A172 (cell line): ENCODE measurements at places on chromosomes 13 and 19.

GRCh38 chr13:77815330-77815729, 103.3 kb downstream of the EDNRB start:
- no peak for DNase-seq

DNA sequence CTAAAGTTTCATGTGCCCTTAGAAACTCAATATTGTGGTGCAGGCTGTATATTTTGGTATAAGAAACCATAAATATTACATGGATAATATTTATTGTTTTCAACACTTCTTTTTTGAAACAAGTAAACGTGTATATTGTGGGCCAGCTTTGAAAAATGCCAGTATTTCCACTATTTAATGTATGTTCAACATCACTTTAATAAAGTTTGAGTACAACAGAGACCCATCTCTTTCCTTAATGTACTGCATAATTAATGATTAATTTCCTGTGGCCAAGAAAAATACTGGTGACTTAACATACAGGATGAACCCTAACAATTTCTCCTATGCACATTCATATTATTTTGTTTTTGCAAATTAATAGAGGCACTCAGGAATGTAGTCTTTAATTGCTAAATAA, 2891.5 kb downstream of the PCDH9 start:
- no peak for DNase-seq

DNA sequence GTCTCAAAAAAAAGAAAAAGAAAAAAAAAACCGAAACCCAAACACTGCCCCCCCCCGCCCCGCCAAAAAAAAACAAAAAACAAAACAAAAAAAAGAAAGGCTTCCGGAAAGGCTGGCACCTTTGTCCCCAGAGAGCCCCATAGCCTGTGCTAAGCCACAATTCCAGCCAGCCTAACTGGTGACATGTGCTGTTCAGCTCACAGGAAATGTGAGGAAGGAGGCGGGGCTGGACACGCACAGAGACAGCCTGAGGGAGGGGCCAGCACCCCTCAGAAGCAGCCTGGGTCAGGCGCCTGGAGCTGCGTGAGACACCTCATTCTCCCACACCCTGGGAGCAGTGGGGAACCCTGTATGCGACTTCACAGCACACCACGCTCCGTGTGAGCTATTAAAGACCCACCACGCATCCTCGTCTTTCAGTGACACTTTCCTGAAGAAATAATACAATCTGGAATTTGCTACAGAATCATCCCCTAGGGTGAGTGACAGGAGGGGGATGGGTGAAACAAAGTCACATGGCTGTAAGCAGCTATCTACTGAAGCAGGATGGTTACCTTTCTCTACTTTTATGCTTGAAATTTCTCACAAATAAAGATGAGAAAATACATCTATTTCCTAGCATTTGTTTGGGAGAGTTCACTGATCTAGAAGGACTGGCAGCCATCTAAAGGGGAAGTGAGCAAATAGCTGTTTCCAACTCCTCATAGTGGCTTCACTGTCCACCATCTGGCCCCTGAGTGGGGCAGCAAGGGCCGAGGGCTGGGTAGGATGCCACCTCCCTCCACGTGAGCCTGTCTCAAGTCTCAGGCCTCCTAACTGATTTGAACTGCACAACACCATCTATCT, 12.3 kb upstream of the SLC35E1 start:
- peak; percentile 87 for DNase-seq

GRCh38 chr13:75825161-75825560, 189.0 kb downstream of the LMO7 start:
- no peak for DNase-seq

GRCh38 chr19:42098781-42099180, 22.8 kb downstream of the ZNF574 start:
- no peak for DNase-seq

DNA sequence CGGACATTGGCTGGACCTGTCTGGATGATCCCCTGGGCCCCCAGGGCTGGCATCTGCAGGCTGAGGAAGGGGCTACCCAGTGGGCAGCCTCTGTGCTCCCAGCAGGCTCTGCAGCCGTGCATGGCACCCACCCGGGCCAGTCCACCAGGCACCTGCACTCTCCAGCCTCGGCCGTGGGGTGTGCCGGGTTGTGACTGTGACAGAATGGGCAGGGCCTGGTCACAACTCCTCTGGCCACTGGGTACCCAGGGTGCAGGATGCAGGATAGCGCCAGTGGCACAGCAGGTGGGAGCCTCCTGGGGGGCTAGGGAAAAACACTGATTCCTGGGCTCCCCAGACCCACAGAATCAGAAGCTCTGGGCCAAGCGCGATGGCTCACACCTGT, 10.0 kb downstream of the PEX11G start:
- DNase-seq = no peak

DNA sequence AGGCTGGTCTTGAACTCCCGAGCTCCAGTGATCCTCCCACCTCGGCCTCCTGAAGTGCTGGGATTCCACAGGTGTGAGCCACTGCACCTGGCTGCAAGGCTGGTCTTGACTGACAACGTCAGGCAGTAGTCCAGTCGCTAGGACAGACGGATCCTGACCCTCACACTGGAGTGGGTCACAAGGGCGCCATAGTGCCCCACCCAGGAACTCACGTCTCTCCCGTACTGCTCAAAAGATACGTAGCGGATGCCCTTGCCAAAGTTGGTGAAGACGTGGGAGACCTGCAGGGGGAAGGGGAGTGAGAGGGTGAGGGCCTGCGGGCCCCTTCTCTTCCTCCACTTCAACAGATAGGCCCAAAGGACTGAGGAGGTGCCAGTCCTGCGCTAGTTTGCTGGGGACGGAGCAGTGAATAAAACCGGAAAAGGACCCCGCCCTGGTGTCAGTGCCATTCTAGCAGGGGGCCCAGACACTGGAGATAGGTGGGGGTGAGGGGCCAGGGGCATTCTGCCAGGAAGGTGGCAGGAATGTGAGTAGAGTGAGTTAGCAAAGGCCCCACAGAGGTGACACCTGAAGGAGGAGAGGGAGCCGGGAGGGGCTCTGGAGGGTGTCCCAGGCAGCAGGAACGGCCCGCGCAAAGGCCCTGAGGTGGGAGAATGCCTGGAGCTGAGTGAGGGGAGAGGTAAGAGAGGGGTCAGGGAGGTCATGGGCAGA, 11.9 kb downstream of the MRPS12 start:
- DNase-seq = no peak

- DNase-seq = no peak
These were observed 1.1 kb downstream of the CAPS start for GRCh38 chr19:5914946-5915781.
